ENCODE measurements at places on chromosomes 12 and 14.

DNA sequence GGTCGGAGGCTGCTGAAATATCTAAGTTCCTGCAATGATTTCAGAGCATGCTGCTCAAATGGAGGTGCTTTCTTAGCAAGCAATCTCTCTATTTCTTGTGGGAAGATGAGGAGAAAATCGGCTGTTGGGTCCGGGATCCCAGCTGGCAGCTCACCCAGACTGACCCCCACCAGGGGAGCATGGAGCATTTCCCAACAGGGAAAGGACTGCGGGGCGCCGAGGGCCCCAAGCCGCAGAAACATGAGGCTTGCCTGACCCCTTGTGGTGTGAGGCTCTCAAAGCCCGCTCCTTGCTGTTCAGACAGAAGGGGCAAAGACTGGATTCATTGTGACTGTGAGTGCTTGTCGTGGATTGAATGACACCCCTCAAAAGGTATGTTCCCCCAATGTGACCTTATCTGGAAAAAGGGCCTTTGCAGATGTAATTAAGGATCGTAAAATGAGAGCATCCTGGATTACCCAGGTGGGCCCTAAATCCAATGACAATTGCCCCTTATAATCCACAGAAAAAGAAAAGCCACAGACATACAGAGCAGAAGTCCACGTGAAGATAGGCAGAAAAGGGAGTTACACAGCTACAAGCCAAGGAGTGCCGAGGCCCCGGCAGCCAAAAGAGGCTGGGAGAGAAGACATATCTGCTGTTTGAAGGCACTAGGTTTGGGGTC, 116.3 kb upstream of the VASH1 start:
- peak; percentile 12 for DNase-seq
- H3K36me3 ChIP-seq: no peaks in the 10 kb centered on the region
- H3K27me3 ChIP-seq: peaks cover 49% of the 10 kb centered on the region

- H3K27me3 ChIP-seq: no peaks in the 10 kb centered on the region
- no peak for DNase-seq
- H3K4me3 ChIP-seq: no peak overlapping the region
- H3K36me3 ChIP-seq: no peaks in the 10 kb centered on the region
These were observed 8.1 kb downstream of the SPATS2 start for GRCh38 chr12:49375406-49375805.

GRCh38 chr14:66739826-66740225, 231.9 kb downstream of the GPHN start:
- H3K36me3 ChIP-seq: no peaks in the 10 kb centered on the region
- H3K27me3 ChIP-seq: no peaks in the 10 kb centered on the region
- no peaks in the 10 kb centered on the region for H3K4me1 ChIP-seq

GRCh38 chr14:43260056-43260455, 1247.0 kb downstream of the FSCB start:
- no peaks in the 10 kb centered on the region for H3K4me1 ChIP-seq
- no peaks in the 10 kb centered on the region for H3K27me3 ChIP-seq
- H3K4me3 ChIP-seq: no peak overlapping the region
- H3K27ac ChIP-seq: no peak overlapping the region
- no peak for DNase-seq

- no peak overlapping the region for H3K27ac ChIP-seq
- DNase-seq: no peak
- no peaks in the 10 kb centered on the region for H3K27me3 ChIP-seq
These were observed 32.8 kb downstream of the NRXN3 start for GRCh38 chr14:78202976-78203375.

GRCh38 chr12:112450725-112451124, 32.0 kb downstream of the PTPN11 start:
- no peak overlapping the region for H3K4me3 ChIP-seq
- H3K4me1 ChIP-seq: no peaks in the 10 kb centered on the region
- DNase-seq: no peak
- H3K36me3 ChIP-seq: peaks cover 77% of the 10 kb centered on the region

DNA sequence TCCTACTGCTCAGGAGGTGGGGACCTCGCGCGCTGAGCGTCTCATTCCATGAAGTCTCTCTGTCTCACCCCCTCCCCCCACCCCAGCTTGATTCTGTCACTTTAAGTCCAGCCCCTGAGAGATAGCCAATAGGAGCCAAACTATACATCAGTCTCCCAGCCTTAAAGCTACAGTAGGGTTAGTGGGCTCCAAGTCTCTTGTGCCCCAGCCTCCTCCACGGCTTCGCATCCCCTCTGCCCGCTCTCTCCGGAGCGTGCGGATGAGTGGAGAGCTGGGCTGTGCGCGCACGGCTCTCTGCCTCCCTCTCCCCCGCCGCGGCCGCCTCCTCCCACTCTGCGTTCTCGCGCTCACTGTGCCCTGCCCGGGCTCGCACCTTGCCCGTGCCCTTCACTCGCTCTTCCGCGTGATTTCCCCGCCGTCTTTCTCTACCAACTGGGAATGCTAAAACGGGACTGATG, at the start of gene ESRRB:
ESRRB (plus strand) TSS at position 191 of the 458 bp plus-strand sequence; CDS start at position 456, 265 bp downstream.
- H3K36me3 ChIP-seq: no peaks in the 10 kb centered on the region
- peaks cover 94% of the 10 kb centered on the region for H3K27me3 ChIP-seq
- no peak for DNase-seq
- H3K4me3 ChIP-seq: peak within 1 kb of the TSS; percentile 67
- H3K4me1 ChIP-seq: peaks cover 14% of the 10 kb centered on the region

DNA sequence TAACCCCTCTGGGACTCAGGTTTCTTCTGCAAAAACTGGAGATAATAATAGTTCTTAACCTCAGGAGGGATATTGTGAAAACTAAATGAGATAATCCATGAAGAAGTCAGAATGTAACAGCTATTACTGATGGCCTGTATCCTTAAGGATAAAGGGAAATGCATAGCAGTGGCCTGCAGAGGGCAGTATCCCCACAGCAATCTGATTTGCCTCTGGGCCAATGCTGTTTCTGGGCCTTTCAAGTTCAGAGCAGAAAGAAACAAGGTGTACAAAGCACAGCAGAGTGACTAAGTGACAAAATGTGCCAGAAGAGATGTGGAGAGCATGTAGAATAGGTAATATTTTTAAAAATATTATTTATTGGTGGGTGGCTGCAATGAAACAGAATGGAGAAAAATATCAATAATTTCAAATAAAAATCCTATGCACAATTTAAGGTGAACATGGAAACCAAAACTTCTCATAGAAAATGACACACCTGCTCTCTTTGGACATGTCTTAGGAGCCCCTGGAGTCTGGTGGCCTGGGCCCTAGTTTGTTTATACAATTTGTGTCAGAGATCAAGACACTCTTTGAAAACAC, 90.3 kb downstream of the C12orf75 start:
- peak; percentile 70 for DNase-seq
- H3K4me1 ChIP-seq: peaks cover 13% of the 10 kb centered on the region
- no peaks in the 10 kb centered on the region for H3K36me3 ChIP-seq
- no peaks in the 10 kb centered on the region for H3K27me3 ChIP-seq

DNA sequence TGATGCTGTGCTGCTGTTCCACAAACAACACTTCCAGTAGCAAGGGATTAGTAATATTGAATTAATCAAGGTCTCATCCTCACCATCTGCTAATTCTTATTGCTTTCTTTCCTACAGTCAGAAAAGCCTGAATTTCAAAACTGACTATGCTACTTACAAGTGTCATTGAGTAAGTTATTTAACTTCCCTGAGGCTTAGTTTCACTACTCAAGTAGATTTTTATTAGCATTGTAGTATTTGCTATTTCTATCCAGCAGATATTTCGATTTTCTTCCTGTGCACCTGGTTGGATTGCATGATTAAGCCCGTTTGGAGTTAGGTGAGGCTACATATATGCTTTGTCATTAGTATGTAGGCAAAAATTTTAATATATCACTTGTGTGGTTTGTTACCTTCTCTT, 591.5 kb downstream of the TRHDE start:
- no peak for DNase-seq
- H3K4me1 ChIP-seq: no peaks in the 10 kb centered on the region
- H3K4me3 ChIP-seq: no peak overlapping the region

DNA sequence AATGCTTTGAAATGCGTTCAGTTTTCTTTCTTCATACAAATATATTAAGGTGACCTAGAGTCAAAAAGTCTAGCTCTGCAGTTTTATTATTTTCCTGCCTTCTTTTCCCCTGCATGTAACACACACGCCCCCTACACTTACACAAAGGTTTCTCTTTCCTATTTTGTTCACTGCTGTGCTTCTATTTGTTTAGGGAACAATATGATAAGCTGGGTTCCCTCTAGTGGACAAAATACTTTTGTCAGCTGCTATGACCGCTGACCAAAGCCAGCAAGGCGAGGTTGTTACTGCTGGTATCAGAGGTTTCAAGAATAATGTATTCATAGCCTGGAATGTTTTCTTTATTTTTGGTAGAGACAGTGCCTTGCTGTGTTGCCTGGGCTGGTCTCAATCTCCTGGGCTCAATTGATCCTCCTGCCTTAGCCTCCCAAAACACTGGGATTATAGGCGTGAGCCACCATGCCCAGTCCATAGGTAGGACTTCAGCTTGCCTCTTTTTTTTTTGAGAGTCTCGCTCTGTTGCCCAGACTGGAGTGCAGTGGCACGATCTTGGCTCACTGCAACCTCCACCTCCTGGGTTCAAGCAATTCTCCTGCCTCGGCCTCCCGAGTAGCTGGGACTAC, 33.4 kb downstream of the FNTB start:
- H3K27me3 ChIP-seq: no peaks in the 10 kb centered on the region
- peak; percentile 81 for DNase-seq
- H3K4me3 ChIP-seq: no peak overlapping the region

DNA sequence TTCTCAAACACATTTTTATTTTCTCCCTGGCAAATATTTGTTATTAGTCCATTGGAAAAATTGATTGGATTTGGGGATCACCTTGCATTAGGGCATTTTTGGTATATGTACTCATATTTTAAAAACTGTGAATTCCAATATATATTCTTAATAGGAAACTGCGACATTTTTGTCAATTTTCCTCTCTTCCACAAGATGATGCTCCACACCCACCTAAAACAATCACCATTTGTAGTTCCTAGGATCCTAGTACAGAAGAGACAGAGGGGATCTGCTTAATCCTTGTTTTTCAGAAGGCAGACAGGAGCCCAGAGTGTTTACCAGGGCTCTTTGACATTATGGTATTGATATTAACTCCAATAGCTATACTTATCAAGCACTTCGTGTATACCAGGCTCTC, 22.8 kb upstream of the OASL start:
- peak; percentile 6 for DNase-seq
- H3K36me3 ChIP-seq: no peaks in the 10 kb centered on the region
- H3K27me3 ChIP-seq: peaks cover 8% of the 10 kb centered on the region
- no peak overlapping the region for H3K4me3 ChIP-seq
- H3K27ac ChIP-seq: no peak overlapping the region

- no peaks in the 10 kb centered on the region for H3K27me3 ChIP-seq
- H3K4me1 ChIP-seq: peaks cover 1% of the 10 kb centered on the region
- H3K27ac ChIP-seq: no peak overlapping the region
- H3K36me3 ChIP-seq: no peaks in the 10 kb centered on the region
- no peak overlapping the region for H3K4me3 ChIP-seq
These were observed 194.8 kb upstream of the DCN start for GRCh38 chr12:91377436-91377835.

DNA sequence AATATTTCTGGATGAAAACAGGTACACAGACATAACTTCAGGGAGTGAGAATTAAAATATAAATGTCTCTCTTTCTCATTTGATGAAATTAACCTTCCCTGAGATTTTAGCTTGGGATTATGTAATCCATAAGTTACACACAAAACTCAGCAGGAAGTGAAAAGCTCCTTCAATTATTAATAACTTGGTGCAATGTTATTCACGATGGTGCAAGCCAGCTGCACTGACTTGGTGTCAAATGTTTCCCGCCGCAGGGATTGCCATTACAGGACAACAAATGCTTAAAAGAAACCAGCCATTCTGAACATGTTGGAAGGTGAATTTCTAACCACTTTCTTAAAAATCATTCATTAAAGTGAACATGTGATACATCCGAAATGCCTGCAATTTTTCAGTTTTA, 250.4 kb downstream of the FOXN3 start:
- peaks cover 5% of the 10 kb centered on the region for H3K4me1 ChIP-seq
- no peak overlapping the region for H3K27ac ChIP-seq
- no peak overlapping the region for H3K4me3 ChIP-seq
- no peak for DNase-seq

DNA sequence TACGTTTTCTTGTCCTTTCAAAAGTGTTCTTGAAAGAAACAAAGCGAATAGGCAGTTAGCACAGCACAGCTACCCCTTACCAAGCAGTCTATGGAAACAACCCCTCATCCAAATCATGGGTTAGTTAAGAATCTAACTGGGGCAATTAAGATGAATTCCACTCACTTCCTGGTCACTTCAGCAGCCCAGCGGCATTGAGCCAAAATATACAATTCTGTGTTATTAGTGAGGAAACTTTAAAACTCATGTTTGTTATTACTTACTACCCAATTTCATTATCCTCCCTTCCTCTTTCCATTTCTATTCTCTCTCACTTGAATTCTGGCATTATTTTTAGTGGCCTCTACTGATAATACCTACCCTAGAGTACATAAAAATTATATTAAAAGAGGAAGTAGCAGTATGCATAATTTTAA, 121.4 kb downstream of the PPHLN1 start:
- peaks cover 5% of the 10 kb centered on the region for H3K4me1 ChIP-seq
- H3K36me3 ChIP-seq: peaks cover 47% of the 10 kb centered on the region
- H3K4me3 ChIP-seq: no peak overlapping the region
- peak; percentile 4 for DNase-seq

GRCh38 chr12:52884526-52885293, 20.2 kb downstream of the KRT8 start:
- no peak overlapping the region for H3K27ac ChIP-seq
- H3K36me3 ChIP-seq: no peaks in the 10 kb centered on the region
- peaks cover 2% of the 10 kb centered on the region for H3K4me1 ChIP-seq
- H3K27me3 ChIP-seq: no peaks in the 10 kb centered on the region

GRCh38 chr12:126488806-126489205, 1423.6 kb downstream of the AACS start:
- H3K4me3 ChIP-seq: no peak overlapping the region
- no peak overlapping the region for H3K27ac ChIP-seq
- no peak for DNase-seq
- no peaks in the 10 kb centered on the region for H3K36me3 ChIP-seq
- H3K4me1 ChIP-seq: no peaks in the 10 kb centered on the region

DNA sequence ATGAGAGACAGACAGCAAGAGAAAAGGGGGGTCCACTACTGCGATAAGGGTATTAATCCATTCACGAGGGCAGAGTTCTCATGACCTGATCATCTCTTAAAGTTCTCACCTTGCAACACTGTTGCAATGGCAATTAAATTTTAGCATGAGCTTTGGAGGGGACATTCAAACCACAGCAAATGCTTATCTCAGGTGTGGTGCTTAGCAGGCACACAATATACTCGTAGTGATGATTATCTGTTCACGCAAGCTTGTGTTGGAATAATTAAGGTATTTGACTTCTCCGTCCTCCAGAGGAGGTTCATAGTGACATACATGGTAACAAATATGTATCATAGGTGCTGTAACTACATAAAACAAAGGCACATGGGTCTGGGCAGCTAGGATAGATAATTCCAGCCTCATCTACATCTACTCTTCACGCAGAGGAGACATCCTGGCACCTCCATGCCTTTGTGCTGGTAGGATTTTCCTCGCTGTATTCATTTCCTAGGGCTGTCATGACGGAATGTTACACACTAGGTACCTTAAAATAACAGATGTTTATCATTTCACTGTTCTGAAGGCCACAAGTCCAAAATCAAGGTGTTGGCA, 221.2 kb downstream of the RBM19 start:
- no peak overlapping the region for H3K4me3 ChIP-seq
- no peak overlapping the region for H3K27ac ChIP-seq
- no peaks in the 10 kb centered on the region for H3K4me1 ChIP-seq

- no peak for DNase-seq
These were observed 178.1 kb downstream of the SOX5 start for GRCh38 chr12:23771240-23771949.

GRCh38 chr14:95207475-95208233, 50.3 kb upstream of the DICER1 start:
- DNase-seq: no peak
- H3K27ac ChIP-seq: no peak overlapping the region
- no peak overlapping the region for H3K4me3 ChIP-seq
- peaks cover 13% of the 10 kb centered on the region for H3K4me1 ChIP-seq
